ENCODE measurements at places on chromosomes 13 and 19.

- no peak for DNase-seq
Observed at GRCh38 chr19:15251749-15252397, 19.6 kb upstream of the EPHX3 start.

DNA sequence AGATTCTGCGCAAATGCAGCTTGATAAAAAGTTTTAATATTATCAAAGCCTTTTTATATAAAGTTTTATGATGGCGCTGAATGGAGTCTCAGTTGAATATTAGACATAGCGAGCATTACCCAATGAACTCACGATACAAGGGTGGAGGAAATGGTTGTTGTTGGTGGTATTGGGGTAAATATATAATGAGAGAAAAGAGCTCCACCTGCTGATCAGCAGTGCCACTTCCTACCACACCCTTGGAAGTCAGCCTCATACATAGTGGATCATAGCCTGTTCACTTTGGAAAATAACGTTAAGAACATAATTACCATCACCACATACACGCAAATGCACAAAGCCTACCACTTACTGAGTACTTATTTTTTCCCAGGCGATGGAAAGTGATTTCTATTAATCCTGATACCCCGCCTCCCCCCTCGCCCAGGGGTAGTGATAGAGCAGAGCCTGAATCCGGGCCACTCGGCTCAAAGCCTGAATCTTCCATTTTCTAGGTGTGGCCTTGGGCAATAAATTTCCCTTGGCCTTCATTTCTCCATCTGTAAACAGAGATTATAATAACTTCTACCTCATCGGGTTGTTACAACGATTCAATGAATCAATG lies 358.3 kb downstream of the KLF5 start:
- no peak for DNase-seq

DNA sequence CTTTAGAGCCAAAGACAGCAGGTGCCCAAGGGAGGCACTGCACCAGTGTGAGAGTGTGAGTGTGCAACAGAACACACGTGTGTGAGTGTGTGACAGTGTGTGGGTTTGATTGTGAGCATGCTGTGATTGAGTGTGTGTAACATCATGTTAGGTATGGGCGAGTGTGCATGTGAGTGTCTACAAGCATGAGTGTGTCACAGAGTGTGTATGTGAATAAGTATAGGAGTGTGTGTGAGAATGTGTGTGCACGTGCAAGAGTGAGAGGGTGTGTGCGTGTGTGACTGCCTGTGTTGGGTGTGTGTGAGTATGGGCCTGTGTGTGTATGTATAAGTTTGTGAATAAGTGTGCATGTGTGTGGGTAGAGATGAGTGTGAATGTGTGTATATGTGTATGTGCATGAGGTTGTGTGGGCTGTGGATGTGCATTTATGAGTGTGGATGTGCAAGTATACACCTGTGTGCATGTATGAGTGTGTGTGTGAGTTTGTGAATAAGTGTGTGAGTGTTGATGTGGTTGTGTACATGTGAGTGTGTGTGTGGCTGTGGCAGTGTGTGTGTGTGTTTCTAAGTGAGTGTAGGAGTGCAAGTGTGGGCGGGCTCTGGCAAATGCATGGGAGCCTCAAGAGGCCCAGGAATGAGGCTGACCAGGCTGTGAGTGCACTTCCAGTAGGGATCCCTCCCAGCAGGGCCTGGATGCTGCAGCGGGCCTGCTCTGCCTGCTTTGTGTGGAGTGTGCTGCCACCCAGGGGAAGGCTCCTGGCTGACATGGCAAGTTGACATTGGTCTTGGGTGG lies 198.4 kb downstream of the COL4A1 start:
- no peak for DNase-seq

DNA sequence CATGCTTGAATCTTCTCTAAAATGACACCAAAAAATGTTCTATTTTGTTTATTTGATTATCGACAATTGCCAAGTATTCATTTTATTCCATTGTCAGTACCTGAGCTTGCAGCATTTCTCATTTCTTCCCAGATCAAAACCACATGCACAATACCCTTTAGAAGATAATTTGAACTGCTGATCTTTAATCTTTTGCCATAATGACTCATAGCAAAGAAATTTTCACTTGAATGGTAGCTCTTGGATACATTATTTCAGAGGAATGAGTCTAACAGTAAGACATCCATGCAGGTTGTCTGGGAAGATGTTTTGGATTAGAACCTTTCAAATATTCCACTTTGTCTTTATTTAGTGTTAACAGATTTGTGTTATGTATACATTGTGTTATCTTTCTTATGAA lies 42.0 kb upstream of the RXFP2 start:
- DNase-seq: no peak

DNA sequence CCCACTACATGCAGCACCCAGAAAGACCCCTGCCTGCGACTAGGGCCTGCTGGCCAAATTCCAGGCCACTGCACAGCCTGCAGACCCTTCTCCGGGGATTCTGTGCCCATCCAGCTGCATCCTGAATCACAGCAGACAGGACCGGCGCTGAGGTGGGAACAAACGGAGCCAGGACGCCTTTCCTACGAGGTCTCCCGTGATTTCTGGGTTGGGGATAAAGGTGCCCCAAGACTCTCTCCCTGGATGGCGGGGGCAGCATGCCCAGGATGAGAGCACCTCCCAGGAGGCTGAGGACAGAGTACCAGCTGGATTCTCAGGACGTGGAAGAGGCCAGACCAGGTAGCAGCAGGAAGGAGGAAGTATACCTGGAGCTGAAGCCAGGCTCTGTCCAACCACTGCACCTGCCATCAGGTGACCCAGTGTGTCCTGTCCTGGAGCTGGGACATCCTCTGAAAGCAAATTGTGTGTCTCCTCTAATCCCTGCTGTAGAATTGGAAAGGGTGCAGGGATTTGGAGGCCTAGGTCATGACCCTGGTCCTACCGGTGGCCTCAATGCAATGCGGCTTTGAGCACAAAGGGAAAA lies 3.4 kb upstream of the FUT5 start:
- DNase-seq: no peak

DNA sequence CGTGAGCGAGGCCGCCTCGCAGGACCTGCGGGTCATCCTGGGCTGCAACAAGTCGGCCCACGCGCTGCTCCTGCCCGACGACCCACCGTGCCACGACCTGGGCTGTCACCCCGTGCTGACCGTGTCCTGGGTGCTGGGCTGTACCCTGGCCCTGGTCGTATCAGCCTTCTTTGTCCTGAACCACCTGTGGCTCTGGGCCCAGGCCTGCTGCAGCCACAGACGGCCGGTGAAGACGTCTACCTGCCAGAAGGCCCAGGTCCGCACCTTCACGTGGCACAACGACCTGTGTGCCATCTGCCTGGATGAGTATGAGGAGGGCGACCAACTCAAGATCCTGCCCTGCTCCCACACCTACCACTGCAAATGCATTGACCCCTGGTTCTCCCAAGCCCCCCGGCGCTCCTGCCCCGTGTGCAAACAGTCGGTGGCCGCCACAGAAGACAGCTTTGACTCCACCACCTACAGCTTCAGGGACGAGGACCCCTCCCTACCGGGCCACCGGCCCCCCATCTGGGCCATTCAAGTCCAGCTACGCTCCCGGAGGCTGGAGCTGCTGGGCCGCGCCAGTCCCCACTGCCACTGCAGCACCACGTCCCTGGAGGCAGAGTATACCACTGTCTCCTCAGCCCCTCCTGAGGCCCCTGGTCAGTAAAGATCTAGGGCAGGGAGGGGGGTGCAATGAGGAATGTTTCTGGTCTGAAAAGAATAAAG lies 1.1 kb downstream of the ZNRF4 start:
- no peak for DNase-seq

GRCh38 chr13:20399961-20400360 lies 125.7 kb downstream of the CRYL1 start:
- no peak for DNase-seq

DNA sequence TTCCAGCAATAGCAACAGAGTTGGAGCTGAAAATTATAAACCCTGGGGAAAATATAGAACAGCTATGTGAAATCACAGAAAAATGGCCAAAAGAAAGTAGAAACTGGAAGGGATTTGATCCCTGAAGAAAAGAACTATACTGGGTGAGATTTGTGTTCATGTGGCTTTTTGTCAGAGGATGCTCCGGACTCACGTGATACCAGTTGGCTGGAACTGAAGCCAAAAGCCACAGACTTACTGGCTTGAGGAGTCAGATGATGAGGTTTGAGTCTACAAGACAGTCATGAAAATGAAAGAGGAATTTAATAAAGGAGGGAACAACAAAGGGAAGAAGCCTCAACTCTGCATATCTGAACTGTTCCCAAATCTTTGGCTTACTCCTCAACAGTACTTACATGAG lies 427.1 kb downstream of the GPC5 start:
- DNase-seq: no peak

DNA sequence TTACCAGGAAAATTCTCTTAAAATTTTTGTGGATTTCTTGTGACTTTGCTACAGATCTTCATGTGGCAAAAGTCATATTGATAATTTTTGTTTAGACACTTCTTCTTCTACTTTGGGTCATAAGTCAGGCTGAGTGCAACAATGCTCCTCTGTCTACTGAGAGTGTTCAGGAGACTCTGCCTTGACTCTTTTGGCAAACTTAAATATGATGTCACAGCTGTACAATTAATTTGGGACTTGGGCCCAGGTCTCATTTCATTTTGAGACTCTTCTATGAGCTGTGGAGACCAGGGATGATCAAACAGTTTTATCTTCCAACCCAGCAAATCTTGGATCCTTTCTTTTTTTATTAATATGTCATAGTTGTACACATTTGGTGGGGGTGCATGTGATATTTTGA lies 19.7 kb upstream of the IPO5 start:
- DNase-seq: no peak

GRCh38 chr19:4139614-4140236 lies 13.7 kb upstream of the CREB3L3 start:
- DNase-seq: peak; percentile 89

- DNase-seq: no peak
Observed at GRCh38 chr13:100789481-100789880, 114.9 kb upstream of the TMTC4 start.

DNA sequence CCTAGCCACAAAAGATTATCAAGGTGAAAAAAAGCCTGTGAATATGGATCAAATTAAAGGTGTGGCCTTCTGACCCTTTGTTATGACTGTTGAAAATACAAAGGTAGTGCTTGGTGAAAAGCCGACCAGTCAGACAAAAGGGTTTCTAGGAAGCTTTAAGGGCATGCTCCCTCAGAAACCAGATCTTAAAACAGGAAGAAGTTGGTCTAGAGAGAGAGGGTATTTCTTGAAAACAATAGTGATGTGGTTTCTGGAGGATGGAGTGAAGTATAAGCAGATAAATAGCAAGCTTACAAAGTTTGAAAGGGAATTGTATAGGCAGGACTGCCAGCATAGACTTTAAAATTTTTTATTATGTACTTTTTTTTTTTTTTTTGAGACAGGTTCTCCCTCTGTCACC lies 5.0 kb upstream of the EID2 start:
- no peak for DNase-seq

GRCh38 chr13:36192166-36192565 lies 22.2 kb downstream of the SOHLH2 start:
- DNase-seq: no peak

DNA sequence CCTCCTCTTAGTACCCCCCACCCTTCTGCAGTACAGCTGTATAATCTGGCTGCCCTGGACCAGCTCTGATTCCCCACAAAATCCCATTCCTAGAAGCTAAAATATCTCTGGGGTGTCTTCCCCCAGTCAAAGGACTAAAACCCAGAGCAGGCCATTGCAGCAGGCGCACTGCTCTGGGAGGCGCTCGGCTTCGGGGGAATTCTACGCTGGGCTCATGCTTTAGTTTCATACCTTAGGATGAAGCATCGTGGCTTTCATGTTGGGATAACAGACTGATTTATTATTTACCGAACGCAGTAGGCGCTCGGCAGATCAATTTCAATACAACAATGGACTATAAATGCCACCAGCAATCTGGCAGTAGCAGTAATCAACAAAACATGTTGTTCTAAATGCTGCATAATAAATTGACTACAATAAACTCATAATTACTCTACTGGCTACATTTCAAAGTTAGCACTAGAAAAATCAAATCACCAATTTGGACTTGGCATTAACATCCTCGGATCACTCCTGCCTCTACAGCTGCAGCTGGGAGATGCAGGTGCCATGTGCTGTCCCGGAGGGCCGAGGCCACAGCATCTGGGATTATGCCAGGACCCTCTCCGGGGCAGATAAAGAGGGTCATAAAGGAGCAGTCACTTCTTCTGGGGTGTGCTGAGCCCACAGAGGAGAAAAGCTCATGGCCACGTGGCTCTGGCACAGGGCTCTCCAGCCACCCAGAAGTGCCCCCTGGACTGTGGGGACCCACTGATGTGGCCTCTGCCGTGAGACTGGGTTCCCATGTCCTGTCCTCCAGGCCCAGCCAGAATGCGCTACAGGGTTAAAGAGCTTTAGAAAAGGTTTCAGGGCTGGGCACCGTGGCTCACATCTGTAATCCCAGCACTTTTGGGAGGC lies 35.3 kb downstream of the CEBPG start:
- no peak for DNase-seq

- DNase-seq: no peak
Observed at GRCh38 chr19:18526316-18526715, 4.4 kb upstream of the ELL start.

GRCh38 chr13:68125087-68125480 lies 894.9 kb upstream of the PCDH9 start:
- DNase-seq: no peak

- no peak for DNase-seq
Observed at GRCh38 chr13:35832551-35832950, 298.6 kb downstream of the DCLK1 start.

- no peak for DNase-seq
Observed at GRCh38 chr13:28621449-28621848, 37.5 kb upstream of the POMP start.

GRCh38 chr19:3699741-3700241 lies 477 bp downstream of the PIP5K1C start:
- DNase-seq: no peak

DNA sequence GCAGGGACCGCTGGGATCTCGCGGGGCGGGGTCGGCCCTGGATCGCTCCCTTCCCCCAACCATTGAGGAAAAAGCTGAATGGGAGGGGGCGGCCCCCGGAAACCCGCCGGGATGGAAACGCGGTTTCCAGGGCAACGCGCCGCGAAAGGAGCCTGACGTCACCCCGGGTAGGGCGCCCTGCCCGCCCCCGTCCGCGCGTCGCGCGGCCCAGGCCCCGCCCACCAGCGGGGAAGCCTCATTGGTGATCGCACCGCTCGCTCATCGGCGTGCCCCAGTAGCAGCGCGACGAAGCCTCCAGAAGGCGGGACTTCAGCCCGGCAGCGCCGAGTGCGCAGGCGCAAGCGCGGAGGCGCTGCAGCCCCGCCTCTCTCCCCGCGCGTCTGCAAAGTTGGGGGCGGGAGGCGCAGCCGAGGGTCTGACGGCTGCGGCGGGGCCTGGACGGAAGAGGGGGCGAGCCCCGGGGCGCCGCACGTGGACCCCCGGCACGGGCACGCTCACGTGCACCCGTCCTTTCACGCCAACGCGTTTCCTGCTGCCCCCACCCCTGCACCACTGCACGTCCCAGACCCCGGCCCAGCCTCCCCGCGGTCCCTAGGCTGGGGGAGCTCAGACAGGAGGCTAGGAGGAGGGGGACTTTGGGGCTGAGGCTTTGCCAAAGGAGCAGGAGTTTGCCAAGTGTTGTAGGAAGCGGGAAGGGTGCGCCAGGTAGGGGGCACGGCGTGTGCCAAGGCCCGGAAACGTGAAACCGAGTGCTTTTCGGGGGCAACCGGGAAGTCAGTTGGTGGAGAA lies 8.2 kb upstream of the CIRBP start:
- peak; percentile 98 for DNase-seq

Measured in stimulated activated naive CD8-positive, alpha-beta T cell treated with anti-CD3 and anti-CD28 coated beads, Interleukin-15, amount 100 ng/mL, for 72 hours (primary cell).